ENCODE measurements at places on chromosomes 12 and 14.
A peak's percentile ranks its signal among the peaks of the same experiment; 100 is the strongest.

DNA sequence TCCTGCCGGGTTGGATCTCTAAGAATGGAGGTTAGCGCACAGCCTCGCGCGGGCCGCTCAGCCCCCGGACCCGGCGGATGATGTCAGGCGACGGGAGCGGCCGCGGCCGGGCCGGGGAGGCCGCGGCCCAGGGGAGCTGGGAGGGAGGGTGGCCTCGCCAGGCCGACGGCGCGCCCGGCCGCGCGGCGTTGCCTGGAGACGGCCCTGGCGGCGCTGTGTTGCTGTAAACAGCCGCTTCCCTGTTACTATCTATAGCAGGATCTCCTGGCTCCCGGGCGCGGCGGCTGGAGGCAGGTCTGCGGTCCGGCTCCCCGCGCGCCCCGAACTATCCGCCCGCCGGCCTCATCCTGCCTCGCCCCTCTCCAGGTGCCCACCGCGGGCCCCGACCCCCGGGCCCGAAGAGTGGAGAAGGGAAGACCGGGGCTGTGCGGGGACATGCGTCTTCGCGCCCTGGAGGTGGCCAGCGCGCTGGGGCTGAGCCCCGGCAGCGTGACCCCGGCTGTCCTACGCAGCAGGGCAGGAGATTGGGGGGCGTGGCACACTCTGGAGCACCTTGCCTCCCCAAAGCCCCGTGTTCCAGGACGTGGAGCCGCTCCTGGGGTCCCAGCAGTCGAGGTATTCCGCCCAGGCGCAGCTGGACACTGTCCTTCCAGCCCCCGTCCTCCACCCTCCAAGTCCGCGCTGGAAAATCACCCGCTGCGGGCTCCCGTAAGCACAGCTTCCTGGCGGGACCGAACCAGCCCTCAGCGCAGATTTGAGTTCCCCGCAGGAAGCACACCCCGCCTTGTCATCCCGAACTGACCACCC is 1.4 kb upstream of the FOS start:
- DNase-seq, result peak; percentile 96

DNA sequence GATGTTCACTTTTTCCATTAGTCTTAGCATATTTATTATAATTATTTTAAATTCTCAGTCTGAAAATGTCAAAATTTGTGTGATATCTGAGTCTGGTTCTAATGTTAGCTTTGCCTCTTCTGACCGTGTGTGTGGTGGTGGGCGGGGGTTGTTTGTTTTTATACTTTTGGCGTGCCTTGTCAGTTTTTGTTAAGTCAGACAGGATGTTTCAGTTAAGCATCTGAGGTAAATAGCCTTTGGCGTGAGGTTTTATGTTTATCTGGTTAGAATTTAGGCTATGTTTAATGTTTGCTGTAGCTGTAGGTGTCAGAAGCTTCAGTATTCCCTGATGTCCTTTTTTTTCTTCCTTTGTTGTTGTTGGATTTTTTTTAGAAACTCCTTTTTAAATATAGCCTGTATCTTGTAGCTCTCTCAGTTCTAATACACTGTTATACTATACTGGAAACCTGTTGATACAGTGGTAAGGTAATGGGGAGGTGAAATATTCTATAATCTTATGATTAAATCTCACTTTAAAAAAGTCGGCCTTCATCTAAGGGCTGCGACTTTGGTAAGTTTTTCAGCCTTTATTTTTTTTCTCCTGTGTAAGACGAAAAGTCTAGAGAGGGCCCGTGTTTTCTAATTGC is 111.6 kb downstream of the SCAF11 start:
- no peak for DNase-seq

- DNase-seq, result no peak
Measured at GRCh38 chr14:93533437-93533836, 102.7 kb downstream of the UNC79 start.

- no peak for DNase-seq
Measured at GRCh38 chr12:120252071-120252906, 13.2 kb downstream of the PXN start.

- DNase-seq, result no peak
Measured at GRCh38 chr12:124573839-124574786, 6.7 kb upstream of the NCOR2 start.

- no peak for DNase-seq
Measured at GRCh38 chr14:91280129-91280528, 35.6 kb upstream of the GPR68 start.

- DNase-seq, result no peak
Measured at GRCh38 chr14:68499451-68499850, 293.4 kb downstream of the ZFP36L1 start.

DNA sequence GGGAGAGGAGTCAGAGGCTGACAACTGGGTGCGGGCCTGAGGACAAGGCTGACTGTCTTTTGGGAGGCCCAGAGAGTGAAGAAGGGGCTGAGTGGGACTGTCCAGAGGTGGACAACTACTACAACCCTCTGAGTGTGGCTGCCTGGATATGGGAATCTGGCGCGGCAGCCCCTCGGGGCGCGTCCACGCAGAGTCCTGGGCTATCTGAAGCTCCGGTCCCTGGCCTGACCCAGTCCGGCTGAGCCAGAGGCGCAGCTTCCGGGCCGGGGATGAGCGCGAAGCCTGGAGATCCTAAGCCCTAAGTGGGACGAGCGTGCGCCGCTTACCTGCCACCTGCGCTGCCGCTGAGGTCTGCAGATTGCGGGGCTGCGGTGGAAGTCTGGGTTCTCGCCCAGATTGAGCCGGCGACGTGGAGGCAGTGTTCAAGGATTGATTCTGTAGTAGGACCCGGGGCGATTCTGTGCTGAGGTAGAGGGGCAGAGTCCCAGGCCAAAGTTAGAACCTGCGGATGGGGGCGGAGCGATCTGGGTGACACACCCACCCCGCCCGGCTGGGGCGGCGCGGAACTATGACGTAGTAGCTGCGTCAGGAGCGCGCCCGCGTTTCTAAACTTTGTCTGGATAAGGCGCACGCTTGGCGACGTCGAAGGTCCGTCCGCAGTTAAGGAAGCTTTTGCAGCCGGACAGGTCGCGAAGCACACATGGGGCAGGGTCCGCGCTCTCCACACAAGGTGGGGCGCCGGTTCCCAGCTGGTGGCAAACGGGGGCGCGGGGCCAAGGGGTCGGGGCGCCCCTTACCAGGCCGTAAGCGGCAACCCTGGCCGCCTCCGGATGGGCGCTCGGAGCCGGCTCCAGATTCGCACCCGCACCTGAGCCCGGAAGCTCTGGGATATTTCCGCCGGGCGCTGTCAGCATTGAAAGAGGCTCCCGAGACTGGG is at the start of the genes DHRS1 and NOP9:
TSS of gene DHRS1 (minus strand) at position 526 of the 937 bp plus-strand sequence. CDS start 674 bp downstream, outside the sequence.
TSS of gene NOP9 (plus strand) at position 596 of the 937 bp plus-strand sequence. CDS start at position 701, 105 bp downstream.
- DNase-seq, result peak; percentile 95

- DNase-seq, result no peak
Measured at GRCh38 chr12:52790427-52791270, 5.3 kb downstream of the KRT3 start.

GRCh38 chr12:50213439-50213838 is 46.3 kb upstream of the CERS5 start:
- no peak for DNase-seq

DNA sequence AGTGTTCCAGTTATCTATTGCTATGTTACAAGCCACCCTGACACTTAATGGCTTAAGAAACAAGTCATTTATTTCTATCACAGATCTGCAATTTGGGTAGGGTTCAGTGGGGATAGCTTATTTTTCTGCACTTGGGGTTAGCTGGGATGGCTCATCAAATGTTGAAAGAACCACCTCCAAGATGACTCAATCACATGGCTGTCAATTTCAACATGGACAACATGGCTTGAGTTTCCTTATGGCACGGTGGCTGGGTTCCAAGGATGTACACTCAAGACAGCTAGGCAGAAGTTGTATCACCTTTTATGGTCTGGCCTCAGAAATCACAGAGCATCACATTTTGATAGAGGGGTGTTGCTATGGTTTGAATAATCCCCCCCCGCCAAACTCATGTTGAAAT is 24.5 kb upstream of the IGF1 start:
- no peak for DNase-seq

GRCh38 chr12:116380108-116380507 is 102.6 kb upstream of the MED13L start:
- DNase-seq, result no peak

GRCh38 chr12:82964446-82964845 is 277.7 kb downstream of the TMTC2 start:
- DNase-seq, result no peak

DNA sequence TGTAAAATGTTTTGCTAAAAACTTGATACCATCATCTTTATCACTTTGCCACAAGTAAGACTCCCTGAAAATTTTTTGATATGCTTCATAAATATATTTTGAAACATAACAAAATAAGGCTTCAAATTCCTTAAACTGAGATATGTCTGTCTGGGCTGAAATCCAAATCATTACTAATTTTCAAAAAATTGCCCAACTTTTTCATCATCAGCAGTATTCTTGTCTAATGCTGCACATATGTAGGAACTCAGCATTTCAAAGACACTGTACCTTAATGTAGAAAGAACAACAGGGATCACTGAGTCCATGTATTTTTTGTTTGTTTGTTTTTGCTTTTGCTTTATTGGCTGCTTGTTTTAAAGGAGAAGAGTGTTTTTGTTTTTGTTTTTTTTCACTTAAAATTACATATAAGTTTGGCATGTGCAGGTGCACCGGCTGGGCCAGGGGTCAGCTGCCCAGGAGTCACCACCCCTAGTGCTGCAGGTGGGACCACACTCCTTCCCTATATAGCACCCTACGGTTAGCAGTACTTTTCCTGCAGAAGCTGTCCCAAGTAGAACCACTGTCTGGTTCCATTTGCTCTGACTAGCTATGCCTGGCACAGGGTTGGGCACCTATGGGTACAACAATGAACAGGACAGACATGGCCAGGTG is 231.2 kb downstream of the PIK3C2G start:
- DNase-seq, result no peak

- DNase-seq, result no peak
Measured at GRCh38 chr12:14219156-14219555, 146.3 kb upstream of the ATF7IP start.

DNA sequence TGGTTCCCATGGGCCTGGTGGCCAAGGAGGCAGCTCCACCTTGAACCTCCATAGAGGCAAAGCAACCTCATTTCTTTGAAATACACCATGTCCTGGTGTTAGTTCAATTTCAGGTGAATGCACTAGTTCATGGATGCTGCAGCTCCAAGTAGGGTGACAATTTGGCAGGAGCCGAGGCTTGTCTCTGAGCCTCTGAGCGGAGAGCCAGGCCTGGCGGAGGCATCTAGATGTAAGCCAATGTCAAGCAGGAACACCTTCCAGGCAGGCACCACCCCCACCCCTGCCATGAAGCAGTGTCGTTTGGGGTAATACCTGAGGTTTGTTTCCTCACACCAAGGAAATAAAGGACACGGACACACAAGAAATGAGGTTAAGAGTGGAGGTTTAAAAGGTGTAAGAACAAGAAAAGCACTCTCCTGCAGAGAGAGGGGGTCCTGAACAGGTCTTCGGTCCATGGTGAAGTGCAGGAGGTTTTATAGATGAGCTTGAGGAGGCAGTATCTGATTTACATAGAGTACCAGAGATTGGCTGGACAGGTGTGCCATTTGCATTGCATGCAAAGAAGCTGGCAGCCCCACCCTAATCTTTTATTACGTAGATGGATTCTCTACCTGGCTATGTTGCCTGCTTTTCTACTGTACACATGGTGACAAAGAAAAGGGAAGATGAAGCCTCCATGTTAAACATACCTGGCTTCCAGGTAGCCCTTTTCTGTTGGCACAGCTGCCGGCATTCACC is 60.3 kb downstream of the RIN3 start:
- no peak for DNase-seq

GRCh38 chr12:71161591-71161990 is 3.8 kb upstream of the TSPAN8 start:
- DNase-seq, result no peak

DNA sequence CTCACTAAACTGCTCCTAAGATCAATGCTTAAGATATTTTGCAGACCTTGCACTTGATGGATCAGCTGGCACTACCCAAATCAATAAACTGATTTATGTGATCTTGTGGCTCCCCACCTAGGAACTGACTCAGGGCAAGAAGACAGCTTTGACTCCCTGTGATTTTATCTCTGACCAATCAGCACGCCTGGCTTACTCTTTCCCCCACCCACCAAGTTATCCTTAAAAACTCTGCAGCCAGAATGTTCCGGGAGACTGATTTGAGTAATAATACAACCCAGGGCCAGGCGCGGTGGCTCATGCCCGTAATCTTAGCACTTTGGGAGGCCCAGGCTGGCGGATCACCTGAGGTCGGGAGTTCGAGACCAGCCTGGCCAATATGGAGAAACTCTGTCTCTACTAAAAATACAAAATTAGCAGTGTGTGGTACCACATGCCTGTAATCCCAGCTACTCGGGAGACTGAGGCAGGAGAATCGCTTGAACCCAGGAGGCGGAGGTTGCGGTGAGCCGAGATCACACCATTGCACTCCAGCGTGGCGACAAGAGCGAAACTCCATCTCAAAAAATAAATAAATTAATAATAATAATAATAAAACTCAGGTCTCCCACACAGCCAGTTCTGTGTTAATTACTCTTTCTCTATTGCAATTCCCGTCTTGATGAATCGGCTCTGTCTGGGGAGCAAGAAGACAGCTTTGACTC is 12.0 kb downstream of the MORN3 start:
- DNase-seq, result no peak

DNA sequence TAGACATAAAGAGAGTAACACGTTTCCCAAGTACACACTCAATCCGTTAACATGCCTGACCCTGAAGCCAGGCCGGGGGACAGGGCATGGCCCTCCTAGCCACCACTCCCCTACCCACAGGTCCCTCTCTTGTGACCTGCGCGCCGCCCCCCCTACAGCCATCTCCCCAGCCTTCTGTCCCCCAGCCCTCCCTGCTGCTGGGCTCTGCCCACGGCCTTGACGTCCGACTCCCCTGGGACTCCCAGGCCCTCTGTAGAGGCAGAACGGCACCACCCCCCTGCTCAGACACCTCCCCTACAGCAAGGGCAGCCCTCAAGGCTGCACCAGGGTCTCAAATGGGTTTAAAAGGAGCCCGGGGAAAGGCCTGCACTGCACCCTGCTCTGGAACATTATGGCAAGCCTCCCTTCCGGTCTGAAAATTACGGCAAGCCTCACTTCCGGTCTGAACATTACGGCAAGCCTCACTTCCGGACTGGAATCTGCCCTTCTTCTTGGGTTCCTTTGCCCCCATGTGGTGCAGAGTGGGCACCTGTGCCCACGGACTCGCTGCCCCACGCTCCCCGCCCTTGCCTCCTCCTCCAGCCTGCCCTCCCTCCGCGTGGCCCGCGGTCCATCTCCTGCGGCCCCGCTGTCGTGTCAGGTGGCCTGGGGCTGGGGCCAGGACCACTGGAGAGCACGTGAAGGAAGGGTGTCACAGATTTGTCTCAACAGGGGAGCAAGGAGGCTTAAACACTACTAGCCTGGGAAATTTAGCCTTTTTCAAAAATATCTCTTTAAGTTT is 77.6 kb downstream of the MOK start:
- DNase-seq, result no peak
